Neural crest cell (in vitro differentiated cells): ENCODE measurements at places on chromosomes 7 and 10. TPM values are rescaled to one million over a fixed set of nuclear protein-coding genes. Genes with fewer than 3 reads are reported as not detected.
A peak's percentile ranks its signal among the peaks of the same experiment; 100 is the strongest.

- DNase-seq, result no peak
Measured at GRCh38 chr10:52316001-52316400, 1.9 kb downstream of the DKK1 start.

DNA sequence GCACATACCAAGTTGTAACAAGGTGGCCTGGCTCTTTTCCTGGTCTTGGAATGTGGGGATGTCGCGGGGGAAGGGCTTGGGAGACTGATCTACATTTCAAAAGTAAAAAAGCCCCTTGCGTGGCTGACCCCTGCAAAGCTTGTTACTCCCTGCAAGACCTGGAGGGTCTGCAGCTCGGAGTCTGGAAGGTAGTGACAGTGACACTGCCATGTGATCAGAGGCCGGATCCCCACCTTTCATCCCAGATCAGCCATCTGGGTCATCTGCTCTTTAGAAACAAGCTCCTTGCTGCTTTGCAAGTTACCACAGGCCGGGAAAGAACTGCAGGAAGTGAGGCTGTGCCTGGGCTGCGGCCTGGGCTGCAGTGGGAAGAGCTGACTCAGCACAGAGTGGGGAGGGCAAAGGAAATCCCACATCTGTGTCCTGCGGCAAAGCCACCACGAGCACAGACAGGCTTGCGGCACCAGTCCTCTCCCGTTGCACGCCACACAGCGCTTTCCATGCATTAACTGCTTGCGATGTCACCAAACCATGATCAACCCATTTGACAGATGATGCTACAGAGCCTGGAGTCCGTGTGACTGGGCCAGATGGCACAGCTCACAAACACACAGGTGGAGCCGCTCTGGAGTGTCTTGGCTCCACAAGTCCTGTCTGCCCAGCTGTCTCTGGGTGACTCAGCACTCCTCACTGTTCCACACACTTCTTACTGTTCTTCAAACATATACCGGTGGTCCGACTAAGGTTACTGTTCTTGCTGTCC is 97.7 kb downstream of the SH3PXD2A start:
- no peak for DNase-seq

- no peak for DNase-seq
Measured at GRCh38 chr7:117837841-117838240, 35.4 kb downstream of the CTTNBP2 start.

GRCh38 chr10:102208311-102209035 is 17.6 kb upstream of the ELOVL3 start:
- DNase-seq, result no peak

UCMA gene
- not detected in 2 replicates for total RNA-seq

- no peak for DNase-seq
Measured at GRCh38 chr10:27192284-27192683, 37.1 kb downstream of the MASTL start.

GRCh38 chr7:95340491-95340890 is 16.2 kb upstream of the PON1 start:
- no peak for DNase-seq

GRCh38 chr10:69438536-69439349 is 12.5 kb upstream of the TSPAN15 start:
- DNase-seq, result no peak

NPSR1 gene
- total RNA-seq, result not detected in 2 replicates

DNA sequence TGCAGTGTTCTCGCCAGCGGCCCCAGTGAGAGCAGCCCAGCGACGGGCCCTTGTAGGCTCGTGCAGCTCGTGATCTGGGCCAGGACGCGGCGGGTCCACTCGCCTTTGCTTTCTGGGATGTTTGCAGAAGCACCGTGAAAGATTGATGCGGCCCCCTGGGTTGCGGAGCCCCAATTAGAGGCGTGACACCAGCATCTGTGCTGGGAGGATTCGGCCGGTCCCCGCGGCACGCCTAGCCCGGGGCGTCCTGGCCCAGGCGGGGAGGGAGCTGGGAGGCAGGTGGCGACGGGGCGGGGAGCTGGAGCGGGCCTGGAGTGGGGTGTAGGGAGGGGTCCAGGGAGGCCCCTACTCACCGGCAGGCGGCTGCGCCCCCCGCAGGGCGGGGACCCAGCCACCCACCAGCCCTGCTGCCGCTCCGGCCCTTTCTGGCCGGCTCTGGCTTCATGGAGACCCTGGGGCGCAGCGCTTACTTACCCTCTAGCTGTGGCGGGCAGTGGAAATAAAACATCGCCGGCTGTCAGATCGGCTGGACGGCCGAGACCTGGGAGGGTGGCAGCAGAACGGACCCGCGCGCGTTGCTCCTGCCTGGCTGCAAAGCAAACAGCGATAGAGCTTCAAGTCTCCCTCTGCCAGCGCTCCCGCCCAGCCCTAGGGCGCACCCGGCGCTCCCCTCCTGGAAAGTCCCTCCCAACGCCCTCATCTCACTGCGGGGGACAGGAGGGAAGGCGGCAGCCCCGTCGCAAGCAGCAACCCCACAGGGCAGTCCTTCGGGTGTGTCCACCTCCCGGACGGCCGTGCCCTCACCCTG is 752 bp downstream of the DRGX start:
- DNase-seq, result no peak

DNA sequence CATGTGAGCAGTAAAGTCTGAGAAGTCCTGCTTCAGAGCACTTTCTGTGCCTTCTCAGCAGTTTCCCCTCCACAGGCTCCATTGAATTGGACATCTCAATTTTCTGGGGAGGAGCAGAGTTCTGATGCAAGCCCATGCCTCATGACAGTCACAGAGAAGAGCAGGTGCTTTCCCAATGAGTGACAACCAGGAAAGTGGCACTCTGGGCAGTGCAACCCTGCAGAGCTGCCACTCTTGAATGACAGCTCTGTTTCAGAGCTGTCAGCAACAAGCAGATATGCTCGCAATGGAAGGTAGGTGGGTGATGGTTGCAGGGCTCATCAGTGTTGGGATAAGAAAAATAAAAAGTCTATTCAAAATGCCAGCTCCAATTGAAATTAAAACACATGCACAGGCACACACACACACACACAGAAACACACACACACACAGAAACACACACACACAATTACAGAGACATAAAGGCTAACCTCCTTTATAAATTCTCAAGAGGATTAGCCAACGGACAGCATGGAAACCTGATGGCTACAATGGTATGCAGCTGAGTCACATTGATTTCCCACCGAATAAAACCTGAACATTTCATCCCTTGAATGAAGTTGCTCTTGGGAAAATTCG is 50.5 kb downstream of the C10orf67 start:
- no peak for DNase-seq

GRCh38 chr10:96075977-96076376 is 32.6 kb downstream of the CCNJ start:
- no peak for DNase-seq

LIPJ gene
- total RNA-seq, result not detected in 2 replicates

DNA sequence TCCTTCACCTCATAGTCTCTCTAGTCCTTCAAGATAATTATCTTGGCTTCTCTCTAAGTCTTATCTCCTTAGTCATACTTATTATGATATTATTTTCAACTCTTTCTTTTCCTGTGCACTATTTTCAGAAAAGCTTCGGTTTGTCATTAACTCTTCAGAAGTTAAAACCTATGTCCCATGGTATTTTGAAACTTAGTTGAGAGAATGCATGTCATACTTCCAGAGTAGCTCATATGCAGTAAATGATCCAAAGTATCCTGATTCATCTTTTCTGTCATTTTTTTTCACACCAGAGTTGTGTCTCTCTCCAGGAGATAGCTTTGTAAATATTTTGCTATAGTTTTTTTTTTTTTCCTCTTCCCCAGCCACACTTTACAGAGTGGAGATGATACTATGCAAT is 1008.6 kb downstream of the NRG3 start:
- DNase-seq, result no peak

DNA sequence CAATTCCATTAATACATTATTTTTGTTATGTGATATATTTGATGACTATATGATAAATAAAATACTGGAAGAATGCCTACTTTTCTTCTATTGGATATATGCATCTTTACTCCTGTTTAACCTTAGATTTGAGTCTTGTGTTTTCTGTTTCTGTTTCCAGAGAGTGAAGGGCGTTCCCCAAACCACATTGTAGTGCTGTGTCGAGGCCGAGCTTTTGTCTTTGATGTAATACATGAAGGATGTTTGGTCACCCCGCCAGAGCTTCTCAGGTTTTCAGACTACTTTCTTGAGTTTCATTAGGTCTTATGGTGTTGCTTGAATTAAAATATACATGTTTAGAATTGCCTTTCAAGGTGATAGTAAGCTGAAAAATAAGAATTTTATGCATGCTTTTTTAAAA is 23.8 kb downstream of the CROT start:
- DNase-seq, result no peak

- DNase-seq, result no peak
Measured at GRCh38 chr7:3106361-3106826, 62.7 kb upstream of the CARD11 start.

- no peak for DNase-seq
Measured at GRCh38 chr10:86182150-86182549, 184.4 kb downstream of the GRID1 start.

DNA sequence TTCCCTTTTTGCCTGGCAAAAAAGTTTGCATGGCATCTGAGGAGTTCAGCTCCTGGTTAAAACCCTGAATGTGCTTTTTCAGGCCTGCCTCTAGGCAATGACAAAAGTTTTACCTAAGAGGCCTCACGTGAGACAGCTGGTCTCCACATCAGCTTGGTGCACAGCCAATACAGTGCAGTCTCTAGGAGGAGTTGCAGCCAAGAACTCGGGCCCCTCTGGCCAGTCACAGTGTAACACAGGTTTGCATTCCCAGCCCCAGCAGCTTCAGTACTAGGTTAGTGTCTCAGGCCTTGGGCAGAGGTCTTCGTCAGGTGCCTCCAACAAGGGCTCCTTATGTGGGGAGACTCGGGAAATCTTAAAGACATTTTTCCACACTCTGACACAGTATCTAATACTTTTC is 771.7 kb downstream of the SORCS1 start:
- no peak for DNase-seq

INHBA gene
- 0.07 TPM in 1 of 2 replicates, not detected in the other for total RNA-seq

KLLN gene
- 0.98 and 1.1 TPM in 2 replicates for total RNA-seq

MNX1 gene
- total RNA-seq, result 0.14 and 0.34 TPM in 2 replicates

DNA sequence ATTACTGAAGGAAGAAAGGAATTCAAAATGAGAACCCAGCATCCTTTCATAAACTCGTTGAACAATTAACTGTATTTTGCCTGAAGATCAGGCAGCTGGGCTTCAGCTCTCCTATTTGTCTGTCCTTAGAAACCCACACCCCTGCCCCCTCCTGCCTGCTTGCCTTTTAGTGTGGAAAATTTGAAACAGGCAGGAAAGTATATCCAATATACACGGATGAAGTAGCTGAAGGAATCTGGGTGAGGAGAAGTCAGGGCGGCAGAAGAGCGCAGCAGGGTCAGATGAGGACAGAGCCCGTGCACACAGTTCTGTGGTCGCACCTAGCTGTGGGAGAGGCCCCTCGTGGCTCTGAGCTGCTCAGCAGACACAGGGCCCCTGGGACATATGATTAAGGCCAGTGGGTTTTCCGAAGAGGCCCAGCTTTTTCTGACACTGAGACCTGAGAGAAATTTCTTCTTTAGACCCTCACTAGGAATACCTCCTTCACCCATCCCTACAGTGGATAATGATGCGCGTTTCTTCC is 87.9 kb downstream of the ACTR3B start:
- no peak for DNase-seq

DNA sequence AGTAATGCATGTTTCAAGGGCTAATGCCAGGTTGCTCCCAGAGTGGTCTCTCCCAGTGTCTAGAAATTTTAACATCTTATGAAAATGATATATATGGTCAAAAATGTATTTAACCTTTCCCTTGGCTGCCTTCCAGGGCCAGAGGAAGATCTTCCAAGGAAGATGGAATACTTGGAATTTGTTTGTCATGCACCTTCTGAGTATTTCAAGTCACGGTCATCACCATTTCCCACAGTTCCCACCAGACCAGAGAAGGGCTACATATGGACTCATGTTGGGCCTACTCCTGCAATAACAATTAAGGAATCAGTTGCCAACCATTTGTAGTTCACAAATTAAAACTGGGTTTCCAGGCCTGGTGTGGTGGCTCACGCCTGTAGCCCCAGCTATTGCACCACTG is 9.0 kb downstream of the GATAD1 start:
- DNase-seq, result no peak

DNA sequence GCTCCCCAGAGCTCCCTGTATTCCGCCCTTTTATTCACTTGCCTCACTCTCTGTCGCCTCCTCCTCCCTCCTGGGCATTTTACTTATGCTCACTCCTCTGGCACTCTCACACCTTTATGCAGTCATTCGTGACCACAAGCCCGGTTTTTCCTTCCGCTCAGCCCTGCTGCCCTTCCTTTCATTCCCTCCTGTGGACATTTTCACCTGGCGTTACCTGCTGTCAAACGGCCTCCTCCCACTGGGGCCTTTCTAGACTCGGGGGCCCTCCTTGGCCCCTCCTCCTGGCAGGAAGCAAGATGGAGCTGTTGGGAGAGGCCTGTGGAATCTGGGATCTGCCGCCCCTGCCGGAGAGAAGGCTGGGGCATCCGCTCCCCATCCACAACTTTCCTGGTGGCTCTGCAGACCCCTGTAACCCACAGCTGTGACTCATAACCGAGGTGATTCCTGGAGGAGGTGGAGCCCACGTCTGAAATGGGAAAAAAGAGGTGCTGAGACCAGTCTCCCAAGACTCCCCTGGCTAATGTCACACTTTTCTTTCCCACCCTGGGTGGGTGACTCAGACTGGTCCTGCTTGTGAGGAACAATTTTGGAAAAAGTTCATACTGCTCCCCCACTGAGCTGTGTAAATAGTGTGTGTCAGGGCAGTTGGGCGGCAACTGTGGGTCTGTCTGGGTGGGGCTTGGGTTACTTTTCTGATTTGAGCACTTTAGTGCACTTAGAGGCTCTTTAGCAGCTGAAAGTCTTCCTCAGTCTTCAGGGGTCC is 1.2 kb downstream of the VCL start:
- DNase-seq, result peak; percentile 50

- DNase-seq, result no peak
Measured at GRCh38 chr10:997266-998022, 9.2 kb downstream of the GTPBP4 start.

- no peak for DNase-seq
Measured at GRCh38 chr7:41967156-41967555, 264.3 kb upstream of the INHBA start.

DNA sequence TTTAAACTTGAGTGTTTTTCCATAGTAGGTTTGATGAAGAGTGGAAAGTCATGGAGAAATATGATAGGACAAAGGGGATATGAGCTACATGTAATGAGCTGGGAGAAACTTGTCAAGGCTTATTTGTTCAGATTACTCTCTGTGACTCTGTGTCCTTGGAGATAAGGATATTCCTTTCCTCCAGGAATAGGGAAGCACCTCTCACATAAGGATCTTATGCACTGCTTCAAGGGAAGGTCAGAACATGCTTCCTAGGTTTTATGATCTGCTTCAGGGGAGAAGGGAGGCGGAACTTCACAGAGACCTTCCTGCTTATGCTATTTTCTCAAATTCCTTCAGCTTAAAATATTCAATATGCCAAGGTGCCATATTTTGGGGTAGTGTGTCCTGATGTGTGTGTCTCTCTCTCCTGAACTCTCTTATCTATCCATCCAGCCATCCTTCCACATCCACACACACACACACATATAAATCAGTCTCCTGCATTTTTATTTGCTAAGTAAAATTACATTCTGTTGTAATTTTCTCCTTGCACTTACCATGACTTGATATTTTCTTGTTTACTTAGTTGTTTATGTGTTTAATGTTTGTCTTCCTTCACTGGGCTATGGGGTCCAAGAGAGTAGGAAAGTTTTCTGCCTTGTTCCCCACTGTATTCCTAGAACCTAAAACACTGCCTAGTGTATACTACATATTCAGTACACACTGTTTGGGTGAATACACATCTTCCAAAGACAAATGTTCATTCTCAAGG is 26.4 kb downstream of the ARL4A start:
- DNase-seq, result no peak
